ENCODE measurements at places on chromosomes 7 and 10.

DNA sequence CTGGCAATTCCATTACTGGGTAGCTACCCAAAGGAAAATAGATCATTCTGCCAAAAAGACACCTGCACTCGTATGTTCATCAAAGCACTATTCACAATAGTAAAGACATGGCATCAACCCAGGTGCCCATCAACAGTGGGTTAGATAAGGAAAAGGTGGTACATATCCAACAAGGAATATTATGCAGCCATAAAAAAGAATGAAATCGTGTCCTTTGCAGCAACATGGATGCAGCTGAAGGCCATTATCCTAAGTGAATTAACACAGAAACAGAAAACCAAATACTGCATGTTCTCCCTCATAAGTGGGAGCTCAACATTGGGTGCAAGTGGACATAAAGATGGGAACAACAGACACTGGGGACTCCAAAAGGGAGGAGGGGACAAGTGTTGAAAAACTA lies 93.2 kb downstream of the HIP1 start:
- DNase-seq = no peak

DNA sequence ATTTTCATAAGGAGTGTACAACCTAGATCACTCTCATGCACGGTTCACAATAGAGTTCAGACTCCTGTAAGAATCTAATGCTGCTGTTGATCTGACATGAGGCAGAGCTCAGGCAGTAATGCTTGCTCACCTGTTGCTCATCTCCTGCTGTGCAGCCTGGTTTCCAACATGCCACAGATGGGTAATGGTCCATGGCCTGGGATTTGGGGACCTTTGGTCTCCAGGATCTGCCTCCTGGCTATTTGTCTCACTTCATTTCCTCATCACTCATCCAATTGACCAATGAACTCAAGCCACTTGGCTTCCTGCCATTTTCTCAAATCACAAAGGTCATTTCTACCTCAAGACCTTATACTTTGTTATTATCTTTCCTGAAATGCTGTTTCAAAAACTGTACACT lies 786.1 kb downstream of the ANKRD7 start:
- DNase-seq = no peak

DNA sequence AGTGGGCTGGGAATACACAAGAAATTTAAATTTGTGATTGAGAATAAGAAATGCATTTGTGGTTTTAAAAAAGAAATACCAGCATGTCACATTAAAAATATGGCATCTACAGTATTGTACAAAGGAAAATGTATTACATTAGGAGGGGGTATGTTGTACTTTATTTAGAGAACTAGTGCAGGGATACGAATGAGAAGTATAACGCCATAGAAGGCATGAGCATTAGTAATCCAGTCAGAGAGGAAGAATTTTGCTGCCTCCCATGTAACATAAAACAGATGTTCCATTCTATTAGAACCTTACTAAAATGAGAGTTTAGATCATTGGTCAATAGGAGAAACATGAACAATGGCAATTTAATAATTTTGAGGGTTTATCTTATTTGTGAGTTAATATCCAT lies 182.2 kb downstream of the ADK start:
- no peak for DNase-seq

- no peak for DNase-seq
These were observed 240.5 kb downstream of the GLI3 start for GRCh38 chr7:41996381-41997035.

- DNase-seq = peak; percentile 85
These were observed 29.2 kb upstream of the TNS3 start for GRCh38 chr7:47611045-47611511.

GRCh38 chr10:62163024-62163423 lies 105.6 kb downstream of the RTKN2 start:
- DNase-seq = no peak

DNA sequence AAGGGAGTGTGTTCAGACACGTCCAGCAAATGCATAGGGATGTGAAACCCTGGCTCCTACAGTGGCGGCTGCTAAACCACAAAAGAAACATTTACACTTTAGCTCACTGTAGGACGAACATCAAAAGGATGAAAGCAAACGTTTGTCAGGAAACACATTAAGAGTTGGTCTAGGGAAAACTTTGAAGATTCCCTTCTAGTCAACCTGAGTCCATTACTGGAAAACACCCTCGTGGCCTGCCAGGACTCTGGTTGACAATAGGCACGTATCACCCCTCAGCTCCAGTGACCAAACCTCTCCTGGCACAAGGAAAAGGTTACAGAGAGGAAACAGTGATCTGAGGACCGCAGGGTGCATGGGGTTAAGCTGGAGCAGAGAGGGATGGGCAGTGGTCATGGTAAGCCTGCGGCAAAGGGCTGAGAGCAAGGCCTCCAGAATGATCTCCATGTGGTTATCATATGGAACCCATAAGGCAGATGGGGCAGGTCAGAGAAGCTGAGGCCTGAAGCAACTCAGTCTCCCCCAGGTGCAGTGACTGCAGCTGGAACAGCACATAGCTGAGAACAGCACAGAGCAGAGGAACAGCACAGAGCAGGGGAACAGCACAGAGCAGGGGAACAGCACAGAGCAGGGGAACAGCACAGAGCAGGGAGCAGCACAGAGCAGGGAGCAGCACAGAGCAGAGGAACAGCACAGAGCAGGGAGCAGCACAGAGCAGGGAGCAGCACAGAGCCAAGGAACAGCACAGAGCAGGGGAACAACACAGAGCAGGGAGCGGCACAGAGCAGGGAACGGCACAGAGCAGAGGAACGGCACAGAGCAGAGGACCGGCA lies 49.9 kb downstream of the CHST15 start:
- peak; percentile 32 for DNase-seq

- DNase-seq = no peak
These were observed 639.0 kb downstream of the IPMK start for GRCh38 chr10:57628592-57629284.

- no peak for DNase-seq
These were observed 11.3 kb downstream of the MRPS33 start for GRCh38 chr7:141003172-141004065.

DNA sequence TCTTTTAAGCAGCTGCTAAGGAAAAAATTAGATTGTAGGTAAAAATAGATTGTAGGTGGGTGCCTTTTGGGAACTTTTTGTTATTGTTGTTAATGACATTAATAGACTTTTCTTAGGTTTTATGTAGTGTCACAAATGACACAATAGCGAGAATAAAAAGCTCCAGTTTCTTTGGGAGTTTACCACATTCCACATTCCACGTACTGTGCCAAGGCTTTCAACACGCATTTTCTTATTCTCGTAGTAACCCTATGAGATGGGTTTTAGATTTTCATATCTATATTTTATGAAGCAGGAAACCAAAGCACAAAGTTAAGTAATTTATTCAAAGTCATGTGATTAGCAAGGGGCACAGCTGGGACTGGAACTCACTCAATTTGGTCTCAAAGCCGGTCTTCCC lies 103.8 kb downstream of the XRCC2 start:
- no peak for DNase-seq

DNA sequence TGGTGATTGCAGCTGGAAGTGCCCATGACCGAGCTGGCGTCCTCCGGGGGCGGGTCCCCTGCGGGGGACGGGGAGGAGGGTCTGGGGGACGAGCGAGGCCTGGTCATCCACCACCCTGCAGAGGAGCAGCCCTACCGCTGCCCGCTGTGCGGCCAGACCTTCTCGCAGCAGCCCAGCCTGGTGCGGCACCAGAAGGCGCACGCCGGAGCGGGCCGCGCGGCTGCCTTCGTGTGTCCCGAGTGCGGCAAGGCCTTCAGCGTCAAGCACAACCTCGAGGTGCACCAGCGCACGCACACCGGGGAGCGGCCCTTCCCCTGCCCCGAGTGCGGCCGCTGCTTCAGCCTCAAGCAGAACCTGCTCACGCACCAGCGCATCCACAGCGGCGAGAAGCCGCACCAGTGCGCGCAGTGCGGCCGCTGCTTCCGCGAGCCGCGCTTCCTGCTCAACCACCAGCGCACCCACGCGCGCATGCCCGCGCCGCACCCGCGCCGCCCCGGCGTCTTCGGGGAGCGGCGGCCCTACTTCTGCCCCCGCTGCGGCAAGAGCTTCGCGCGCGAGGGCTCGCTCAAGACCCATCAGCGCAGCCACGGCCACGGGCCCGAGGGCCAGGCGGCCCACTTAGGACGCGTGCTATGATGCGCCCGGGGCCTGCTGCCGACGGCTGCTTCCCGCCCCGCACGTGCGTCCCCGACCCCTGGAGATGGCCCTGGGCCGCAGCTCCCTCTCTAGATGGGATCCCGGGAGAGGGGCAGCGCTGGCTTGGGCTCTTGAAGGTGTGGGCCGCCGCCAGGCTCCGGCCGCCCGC lies 28.7 kb downstream of the ZNF775 start:
- peak; percentile 11 for DNase-seq

DNA sequence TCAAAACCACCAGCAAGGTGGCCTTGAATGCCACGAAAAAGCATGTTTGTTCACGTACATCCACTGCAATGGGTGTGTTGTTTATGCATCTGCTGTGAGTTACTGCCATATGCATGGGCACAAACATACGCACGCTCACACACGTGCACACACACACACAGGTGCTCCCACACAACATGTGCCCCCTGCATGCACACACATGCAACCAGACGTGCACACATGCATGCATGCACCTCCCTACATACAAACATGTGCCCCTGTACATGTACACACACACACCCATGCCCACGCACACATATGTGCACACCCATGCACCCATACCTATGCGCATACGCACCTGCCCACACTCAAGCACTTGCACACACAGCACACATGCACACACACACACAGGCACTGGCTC lies 10.1 kb upstream of the DMBT1 start:
- no peak for DNase-seq

DNA sequence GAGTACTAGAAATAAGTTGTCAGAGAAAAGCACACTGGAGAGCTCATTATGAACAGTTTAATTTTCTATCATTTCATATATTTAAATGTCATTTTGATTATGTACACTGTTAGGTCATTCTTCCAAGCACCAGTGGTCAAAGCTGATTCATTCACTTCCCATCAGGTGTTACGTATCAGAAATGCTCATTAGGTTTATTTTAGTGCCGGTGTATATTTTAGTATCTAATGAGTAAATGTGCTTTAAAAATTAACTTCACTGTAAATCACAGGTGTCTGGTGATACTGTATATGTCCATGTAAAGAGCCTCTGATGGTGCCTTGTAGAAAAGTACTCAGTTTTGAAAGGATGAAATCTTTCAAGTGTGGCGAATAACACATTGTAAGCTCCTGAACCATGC lies 3.5 kb downstream of the DMTF1 start:
- no peak for DNase-seq

GRCh38 chr10:104330168-104331110 lies 7.8 kb downstream of the ITPRIP start:
- peak; percentile 54 for DNase-seq

- DNase-seq = no peak
These were observed 80.2 kb downstream of the ALOX5 start for GRCh38 chr10:45454262-45454661.

GRCh38 chr10:102254426-102254825 lies 9.1 kb downstream of the GBF1 start:
- DNase-seq = no peak

GRCh38 chr7:99837649-99838361 lies 10.0 kb downstream of the CYP3A43 start:
- no peak for DNase-seq

- no peak for DNase-seq
These were observed 174.5 kb upstream of the HDAC9 start for GRCh38 chr7:18320971-18321567.

GRCh38 chr10:18501198-18501597 lies 150.2 kb downstream of the NSUN6 start:
- DNase-seq = no peak

DNA sequence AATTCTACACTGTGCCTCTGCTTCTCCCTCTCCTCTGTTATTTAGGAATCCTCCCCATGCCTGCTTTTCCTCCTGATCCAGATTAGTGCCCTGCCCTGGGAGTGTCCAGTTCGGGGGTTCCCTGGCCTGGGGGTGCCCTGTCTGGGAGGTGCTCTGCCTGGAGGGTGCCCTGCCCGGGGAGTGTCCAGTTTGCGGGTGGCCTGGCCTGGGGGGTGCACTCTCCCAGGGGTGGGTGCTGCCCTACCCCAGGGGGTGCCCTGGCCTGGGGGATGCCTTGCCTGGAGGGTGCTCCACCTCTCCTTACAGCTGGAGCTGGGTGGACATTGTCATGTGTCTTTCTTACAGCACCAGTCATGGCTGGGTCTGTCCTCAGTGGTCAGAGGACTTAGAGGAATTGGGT lies 20.2 kb downstream of the RAMP3 start:
- DNase-seq = no peak

- no peak for DNase-seq
These were observed 1.3 kb downstream of the FRAT2 start for GRCh38 chr10:97333351-97333600.

GRCh38 chr10:107614939-107615685 lies 450.6 kb upstream of the SORCS1 start:
- no peak for DNase-seq

GRCh38 chr7:158729646-158730382 lies 25.2 kb upstream of the NCAPG2 start:
- no peak for DNase-seq

GRCh38 chr7:29734246-29734731 lies 72.0 kb upstream of the WIPF3 start:
- no peak for DNase-seq

DNA sequence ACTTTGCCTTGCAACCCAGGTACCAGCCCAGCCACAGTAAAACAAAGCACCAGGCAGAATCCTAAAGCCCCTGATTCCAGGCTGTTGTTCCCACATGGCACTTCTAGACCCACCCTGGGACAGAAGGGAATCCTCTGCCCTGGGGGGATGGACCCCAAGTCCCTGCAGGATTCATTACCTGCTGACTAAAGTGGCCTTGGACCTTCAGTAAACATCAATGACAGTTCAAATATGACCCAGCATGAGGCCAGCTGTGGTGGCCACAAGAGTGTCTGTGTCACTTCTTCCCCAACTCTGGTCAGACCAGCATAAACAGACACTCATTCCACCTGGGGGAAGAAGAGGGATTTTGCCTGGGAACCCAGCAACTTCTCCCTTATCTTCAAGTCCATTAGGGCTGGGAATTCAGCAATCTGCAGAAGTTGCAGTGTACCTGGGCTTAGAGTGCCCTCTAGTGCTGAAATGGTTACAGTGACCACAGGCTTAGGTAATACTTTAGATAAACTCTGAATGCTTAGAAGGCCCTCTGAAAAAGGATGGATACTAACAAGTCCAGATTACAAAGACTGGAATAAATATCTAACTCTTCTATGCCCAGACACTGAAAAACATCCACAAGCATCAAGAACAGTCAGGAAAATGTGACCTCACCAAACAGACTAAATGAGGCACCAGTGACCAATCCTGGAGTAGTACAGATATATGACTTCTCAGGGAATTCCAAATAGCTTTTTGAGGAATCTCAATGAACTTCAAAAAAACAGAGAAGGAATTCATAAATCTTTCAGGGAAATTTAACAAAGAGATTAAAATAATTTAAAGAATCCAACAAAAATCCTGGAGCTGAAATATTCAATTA lies 108.5 kb upstream of the TMEM168 start:
- DNase-seq = peak; percentile 63

GRCh38 chr10:108598320-108598695 lies 1325.0 kb downstream of the XPNPEP1 start:
- DNase-seq = no peak

DNA sequence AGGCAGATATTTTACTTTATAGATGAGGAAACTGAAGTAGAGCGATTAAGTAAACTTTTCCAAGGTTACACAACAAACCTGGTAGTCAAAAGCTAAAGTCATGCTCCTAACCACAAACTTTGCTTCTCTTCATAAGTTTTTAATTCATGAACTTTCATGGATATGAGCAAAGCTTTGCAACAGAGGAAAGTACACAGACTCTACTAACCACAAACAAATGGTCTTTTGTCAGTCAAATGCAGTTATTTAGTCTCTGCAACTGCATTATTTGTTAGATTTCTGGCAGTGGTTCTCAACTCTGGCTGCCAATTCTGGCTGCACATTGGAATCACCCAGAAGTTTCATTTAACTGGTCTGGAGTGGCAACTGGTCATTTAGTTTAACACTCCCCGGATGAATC lies 140.6 kb upstream of the TMEM168 start:
- DNase-seq = no peak

All from transverse colon (tissue), 4 donors.